ENCODE measurements at places on chromosomes 3 and 15.

- no peak for DNase-seq
Measured at GRCh38 chr15:49215768-49216739, 46.0 kb downstream of the GALK2 start.

DNA sequence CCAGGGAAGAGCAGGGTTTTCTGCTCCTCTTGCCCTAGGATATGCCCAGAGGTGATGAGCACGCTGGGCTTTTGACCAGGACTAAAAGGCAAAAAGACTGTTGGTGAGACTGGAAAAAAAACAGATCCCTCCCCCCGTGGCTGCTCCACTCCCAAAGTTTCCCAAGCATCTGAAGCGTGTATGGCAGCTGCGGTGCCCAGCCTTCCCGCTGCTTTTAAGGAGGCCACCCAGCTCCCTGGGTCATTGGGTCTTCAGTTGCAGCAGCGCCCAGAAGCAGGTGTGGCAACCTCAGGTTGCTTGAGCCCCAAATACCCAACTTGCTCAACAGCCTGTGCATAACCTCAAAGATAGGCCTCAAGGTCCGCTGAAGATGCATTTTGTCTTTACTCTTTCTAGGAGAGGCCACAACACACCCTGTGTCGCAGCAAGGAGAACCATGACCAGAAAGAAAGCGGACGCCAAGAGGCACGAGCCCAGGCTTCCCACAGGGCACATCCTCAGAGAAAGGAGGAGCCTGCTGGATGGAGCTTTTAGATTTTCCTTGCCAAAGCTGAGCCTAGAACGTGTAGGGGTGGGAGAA is 2.0 kb downstream of the SRGAP3 start:
- no peak for DNase-seq

DNA sequence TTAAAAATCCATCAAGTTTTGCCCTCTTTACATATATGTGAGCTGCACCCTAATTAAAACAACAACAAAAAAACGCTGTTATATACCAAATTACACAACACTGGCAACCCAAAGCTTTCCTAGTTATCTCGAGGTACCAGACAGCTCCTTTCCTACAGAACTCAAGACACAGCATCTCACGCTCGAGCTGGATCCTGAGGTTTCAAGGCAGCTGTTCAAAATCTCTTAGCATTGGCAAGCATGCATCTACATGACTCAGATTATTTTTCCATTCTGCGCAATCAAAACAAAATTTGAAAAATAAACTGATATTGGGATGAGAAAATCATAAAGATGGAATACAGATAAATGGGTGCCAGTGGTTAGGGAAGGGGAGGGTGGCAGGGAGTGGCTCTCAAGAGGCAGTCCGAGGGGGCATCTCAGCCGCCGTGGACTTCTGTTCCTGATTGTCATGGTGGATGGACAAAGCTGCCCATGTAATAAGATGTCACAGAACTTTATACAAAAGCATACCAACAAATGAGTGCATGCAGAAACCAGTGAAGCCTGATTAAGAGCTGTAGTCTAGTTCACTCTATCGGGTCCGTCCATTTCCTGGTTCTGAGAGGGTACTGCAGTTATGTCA is 91.5 kb downstream of the ADAMTS17 start:
- no peak for DNase-seq

DNA sequence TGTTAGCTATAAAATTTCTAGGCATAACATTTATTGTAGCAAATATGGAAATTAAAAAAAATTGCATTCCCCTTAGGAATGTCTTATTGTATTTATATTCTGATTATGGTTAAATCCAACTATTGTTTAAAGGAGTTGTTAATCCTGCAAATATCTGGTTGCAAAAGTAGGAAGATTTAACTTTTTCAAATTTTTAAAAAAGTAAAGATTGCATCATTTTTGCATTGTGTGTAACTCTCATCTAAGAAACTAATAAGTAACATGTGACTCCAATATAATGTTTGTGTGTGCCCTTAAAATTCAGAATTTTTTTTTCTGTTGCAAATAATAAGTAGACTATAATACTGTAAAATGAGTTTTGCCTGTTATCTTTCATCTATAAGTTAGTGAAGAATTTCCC is 204.1 kb upstream of the DPH6 start:
- DNase-seq = no peak

DNA sequence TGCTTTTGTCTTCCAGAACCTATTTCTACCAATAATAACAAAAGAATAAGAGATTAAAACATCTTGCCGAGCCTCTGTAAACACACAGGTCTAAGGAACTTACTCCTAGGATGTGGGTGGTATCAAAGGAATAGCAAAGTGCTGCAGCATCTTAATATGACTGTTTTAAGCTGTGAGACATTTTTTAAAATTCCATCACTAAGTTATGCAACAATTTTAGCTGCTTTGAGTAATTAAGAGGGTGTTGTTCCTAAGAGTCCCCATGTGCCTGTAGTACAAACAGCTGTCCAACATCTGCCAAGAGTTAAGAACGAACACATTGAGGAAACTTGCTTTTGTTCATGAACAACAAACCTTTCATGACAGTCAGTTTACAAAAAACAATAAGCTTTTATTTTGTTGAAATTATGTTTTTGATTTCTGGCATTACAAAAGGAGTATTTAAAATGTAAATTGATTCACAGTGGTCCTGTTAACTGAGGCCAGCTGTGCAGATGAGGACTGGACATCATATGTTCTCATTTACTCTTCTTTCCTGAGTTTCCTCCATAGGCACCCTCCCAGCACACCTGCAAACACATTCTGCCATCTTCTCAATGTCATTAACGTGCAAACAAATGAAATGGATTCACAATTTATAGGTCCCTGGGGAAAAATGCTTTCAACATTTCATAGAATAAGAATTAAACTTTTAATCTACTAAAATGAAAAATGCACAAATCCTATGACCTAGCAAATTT is 337.3 kb upstream of the ARHGEF26 start:
- DNase-seq = no peak

DNA sequence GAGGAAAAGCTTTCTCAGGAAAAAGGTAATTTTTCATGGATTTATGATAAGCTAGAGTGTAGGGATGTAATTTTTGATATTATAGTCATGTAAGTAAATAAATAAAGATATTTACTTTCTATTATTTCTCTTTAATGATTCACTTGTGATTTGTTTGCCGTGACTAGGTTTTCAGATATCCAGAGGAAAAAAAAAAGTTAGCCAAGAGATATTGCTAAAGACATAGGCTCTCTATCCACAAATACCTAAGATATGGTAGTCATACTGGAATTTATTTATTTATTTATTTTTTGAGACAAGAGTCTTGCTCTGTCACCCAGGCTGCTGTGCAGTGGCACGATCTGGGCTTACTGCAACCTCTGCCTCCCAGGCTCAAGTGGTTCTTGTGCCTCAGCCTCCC is 59.9 kb downstream of the AP4E1 start:
- no peak for DNase-seq

GRCh38 chr3:141382571-141382970 is 14.3 kb downstream of the ZBTB38 start:
- peak; percentile 69 for DNase-seq

DNA sequence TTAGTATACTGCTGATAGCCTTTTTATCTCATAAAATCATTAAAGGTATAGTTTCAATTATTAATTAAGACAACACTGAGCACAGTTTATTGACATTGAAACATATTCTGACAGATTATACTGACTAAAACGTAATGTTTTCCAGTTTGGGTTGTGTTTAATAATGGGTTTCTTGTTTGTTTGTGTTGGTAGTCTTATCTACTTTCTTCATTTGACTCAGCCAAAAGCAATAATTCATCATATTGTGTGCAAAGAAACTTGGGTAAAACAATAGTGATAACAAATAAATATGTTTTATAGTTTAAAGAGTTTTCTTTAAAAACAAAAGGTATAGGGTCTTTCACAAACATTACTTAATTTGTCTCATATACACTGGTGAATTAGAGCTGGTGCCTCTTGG is 629.2 kb upstream of the AGTR1 start:
- no peak for DNase-seq

- no peak for DNase-seq
Measured at GRCh38 chr3:187770224-187770623, 25.0 kb upstream of the BCL6 start.

DNA sequence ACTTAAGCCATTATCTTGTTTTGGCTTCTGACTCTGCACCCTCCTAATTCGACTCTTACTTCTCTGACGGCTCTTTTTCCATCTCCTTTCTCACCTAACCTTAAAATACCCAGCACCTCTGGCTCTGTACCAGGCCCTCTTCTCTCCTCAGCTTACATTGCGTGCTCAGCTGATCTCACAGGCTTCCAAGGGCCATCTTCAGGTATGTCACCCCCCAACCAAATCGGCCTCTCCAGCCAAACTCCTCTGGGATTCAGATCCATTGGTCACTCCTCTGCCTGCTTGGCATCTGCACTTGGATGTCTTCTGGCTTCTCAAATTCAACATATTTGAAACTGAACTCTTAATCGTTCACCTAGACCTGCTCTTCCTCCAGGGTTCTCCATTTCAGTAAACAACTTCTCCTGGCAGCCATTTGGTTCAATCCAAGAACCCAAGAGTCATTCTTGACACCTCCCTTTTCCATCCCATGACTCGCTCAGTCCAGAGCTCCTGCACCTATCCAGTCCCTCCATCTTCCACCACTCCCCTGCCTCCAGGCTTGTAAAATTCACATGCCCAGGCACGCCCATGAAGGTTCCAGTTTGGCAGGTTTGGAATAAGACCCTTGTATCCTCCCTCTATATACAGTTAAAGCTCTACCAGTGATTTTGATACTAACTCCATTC is 35.2 kb upstream of the SLC41A3 start:
- DNase-seq = peak; percentile 28

GRCh38 chr3:37491776-37492175 is 317.4 kb upstream of the LRRFIP2 start:
- DNase-seq = no peak

DNA sequence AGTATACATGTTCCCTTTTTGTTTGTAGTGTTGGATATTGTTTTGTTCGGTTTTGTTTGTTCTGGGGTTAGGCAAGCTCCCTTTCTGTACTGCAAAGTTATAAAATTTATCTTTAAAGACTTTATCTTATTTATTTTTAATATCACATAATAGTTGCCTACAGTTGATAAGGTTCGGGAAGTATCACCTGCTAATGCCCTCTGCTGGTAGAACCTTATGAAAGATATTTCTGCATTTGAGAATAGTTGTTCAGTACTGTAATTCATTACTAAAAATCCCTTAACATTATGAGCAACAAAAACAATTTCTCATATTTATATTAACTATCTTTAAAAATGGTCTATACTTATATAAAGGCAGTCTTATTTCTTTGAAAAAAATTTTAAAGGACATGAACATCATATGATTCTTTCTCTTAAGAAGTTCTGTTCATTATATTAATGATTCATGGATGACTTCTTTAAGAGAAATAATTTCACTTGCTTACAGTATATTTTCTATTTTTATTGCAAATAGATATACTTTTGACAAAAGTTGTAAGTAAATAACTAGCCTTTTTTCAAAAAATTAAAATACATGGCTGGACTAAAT is 1126.8 kb downstream of the SI start:
- no peak for DNase-seq

- DNase-seq = no peak
Measured at GRCh38 chr3:56799251-56799882, 2.4 kb downstream of the ARHGEF3 start.

DNA sequence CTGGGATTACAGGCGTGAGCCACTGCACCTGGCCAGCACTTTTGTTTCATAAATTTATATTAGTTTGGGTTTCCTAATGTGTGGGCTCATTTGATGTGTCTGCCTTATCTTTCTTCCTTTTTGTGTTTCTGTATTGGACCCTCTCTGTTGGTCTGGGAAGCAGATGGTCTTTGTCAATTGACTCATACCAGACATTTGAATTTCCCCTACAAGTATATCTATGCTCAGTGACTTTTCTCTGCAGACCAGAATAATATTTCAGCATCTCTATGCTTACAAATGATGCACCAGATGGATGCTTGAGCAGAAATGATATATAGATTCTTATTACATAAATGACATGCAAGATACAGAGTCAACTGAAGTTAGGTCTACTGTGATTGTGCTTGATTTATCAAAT is 329.9 kb upstream of the SLCO3A1 start:
- no peak for DNase-seq

DNA sequence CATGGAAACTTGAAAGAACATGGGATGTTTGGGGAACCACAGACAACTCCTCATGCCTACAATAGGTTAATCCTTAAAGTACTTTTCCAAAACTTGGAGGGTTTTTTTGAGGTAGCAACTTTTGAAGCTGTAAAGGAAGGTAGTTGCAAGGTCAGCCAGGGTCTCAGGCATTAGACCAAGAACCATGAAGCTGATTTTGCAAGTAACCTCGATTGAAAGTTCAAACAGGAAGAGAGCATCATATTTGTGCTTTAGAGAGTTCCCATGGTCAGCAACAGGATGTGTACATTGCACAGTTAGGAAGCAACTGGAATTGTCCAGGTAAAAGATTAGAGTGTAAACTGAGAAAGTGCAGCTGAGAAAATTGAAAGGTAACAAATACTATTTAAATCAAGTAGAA is 199.8 kb upstream of the NR2F2 start:
- no peak for DNase-seq

DNA sequence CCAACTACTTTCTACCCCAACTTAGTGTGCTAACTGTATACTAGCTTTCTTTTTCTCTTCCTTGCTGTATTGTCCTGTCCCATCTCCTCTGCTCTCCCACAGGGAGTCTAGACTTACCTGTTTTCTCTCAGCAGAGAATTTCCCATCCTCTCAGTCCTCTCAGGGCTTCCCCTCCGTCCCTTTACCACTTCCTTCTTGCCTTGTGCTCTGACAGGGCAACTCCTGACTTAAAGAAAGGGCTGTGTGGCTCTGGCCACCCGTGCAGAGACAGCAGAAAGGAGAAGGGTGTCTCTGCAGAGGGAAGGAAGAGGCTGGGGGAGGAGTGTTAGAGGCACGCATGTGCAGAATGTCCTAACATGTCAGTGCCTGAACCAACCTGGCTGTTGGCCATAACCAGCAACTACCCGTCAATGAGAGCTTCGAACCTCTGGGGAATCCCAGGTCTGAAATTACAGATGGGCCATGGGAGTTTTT is at the start of gene GCSAM:
Gene GCSAM (minus strand): TSS at position 274 of the 474 bp plus-strand sequence. CDS start 128 bp downstream, at position 146.
- DNase-seq = peak; percentile 83

GRCh38 chr3:122535964-122536631 is 21.4 kb upstream of the KPNA1 start:
- no peak for DNase-seq
